ENCODE measurements at places on chromosomes 4 and X.
A peak's percentile ranks its signal among the peaks of the same experiment; 100 is the strongest.

GRCh38 chr4:117084866-117085701 is at the start of gene TRAM1L1:
TSS of gene TRAM1L1 (minus strand) at chr4:117085576. CDS start at chr4:117085393, 183 bp downstream.
- peak; percentile 59 for DNase-seq

DNA sequence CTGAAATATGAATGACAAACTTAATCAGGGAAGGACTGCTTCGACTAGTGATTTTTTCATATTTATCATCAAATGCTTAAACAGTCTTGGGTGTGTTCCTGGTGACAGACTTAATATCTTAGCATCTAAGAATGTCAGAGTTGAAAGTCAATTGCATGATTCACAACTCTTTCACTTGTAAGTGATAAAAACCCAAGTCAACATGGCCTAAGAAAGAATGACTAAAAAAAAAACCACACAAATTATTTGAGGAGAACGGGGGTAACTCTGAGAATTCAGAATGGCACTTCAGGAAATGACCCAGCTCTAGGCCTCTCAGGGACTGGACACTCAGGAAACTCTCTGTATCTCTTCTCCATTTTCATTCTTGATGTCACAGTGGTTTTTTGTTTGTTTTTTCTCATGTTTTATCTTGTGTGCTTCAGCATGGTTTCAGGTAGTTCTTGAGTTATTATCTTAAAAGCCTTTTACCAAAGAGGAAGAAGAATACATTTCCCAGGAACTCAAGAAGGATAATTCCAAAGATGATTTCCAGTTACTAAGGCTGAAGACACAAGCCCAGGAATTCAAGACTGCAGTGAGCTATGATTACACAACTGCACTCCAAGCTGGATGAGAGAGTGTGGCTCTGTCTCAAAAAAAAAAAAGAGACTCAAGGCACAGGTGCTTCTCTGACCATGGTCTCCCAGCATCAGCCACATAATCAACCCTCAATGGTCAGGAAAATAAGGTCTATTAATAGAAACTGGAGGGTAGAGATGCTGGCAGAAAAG is 1697.8 kb upstream of the IGFBP7 start:
- DNase-seq = no peak

DNA sequence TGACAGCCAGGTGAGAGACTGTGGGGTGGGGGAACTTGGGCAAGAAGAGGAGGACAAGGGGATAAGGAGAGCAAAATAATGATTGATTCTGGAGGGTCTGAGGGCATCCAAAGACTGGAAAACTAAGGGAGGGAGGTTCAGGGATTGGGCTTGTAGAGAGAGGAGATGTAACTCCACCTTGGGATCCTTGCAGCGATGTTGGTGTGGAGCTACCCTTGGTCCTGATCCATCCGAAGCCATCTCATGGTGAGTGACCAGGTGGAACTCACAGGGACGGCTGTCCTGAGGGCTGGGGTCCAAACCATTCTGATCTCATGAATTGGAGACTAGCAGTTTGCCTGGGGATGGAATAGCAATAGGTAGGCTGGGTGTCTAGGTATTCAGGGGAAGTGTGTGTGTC is 1.4 kb upstream of the RAB41 start:
- no peak for DNase-seq

DNA sequence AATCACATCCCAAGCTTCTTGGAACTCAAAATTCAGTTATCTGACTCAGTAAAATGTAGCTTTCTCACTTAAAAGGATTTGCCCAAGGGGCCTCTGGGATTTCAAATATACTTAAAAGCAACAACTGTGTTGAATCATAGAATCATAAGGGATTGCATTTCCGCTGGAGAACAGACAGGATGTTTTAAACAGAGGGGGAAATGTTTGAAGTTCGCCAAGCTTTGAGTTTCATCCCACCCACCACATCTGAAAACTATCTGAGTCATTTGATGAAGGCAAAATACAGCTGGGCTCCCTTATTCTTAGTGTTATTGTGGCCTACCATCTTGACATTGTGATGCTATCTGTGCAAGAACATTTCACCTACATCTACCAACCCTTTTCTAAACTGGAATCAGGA is 73.5 kb downstream of the PPP1R2C start:
- no peak for DNase-seq

DNA sequence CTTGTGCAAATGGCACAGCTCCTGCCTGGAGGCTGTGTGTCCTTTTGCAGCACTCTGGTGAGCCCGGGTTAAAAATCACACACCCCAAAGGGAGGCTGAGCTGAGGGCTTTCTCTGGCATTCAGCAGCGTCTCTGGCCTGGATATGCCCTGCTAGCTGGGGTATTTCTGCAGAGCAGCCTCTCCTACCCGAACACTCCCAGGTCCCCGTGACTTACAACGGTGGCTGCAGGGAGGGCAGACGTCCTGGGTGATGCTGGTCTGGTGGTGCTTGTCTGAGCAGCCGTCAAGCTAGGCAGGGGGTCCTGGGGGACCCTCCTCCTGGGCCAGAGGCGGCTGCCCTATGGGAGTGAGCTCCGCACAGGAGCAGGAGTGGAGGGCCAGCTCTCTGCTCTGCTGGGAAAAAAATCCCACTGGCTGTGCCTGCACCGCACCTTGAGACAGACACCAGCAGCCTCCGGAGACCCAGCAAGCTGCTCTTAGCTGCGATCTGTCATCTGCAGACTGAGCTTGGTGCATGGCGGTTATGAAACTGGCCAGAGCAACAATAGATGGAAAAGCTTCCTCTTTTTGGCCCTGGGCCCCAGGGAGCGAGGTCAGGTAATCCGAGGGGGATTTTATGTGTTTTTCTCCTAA is 41.3 kb upstream of the ASMTL start:
- DNase-seq = no peak

- no peak for DNase-seq
Observed at GRCh38 chr4:147542229-147542990, 61.5 kb downstream of the EDNRA start.

DNA sequence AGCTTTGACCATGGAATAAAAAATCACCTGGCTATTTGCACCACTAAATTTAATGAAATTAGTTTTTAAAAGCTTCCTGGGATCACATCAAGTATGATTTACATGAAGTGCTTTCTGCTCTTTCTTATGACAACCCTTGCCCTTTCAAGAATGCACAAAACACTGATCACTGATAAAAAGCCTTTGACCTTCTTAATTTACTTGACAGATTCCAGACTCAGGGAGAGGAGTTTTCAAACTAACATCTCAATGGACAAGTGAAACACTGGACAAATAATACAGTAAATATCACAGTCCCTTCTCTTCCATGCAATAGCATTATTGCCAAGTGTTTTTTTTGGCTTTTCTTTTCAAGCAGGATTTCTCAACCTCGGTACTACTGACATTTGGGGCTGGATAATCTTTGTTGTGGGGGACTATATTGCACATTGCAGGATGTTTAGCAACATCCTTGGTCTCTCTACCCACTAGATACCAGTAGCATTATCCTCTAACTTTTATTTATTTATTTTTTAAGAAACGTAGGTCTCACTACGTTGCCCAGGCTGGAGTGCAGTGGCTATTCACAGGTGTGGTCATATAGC is 86.3 kb downstream of the ZNF827 start:
- DNase-seq = no peak

DNA sequence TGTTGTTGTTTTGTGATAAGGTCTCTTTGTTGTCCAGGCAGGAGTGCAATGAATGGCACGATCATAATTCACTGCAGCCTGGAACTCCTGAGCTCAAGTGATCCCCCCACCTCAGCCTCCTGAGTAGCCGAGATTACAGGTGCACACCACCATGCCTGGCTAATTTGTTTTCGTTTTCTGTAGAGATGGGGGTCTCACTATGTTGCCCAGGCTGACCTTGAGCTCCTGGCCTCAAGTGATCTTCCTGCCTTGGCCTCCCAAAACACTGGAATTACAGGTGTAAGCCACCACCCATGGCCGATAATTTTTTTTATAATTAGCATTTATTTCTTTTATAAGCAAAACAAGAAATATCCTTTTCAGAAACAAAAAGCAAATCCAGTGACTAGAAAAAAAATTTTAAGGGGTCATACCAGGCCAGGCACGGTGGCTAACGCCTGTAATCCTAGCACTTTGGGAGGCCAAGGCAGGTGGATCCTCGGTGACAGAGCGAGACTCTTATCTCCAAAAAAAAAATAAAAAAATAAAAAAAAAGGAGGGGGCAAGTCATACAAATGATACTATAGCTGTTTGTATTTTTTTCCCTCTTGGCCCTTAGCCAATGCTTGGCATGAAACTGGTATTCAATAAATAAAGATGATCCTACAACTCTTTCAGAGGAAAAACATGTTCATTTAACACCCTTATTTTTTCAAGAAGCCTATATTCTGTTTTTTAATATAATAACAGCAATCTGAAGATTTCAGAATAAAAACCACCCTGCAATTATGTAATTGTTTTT is 3.4 kb downstream of the PLAC8 start:
- no peak for DNase-seq

Measured in NCI-H1694 (cell line).